BJ (cell line): ENCODE measurements at places on chromosomes 5 and 9.

DNA sequence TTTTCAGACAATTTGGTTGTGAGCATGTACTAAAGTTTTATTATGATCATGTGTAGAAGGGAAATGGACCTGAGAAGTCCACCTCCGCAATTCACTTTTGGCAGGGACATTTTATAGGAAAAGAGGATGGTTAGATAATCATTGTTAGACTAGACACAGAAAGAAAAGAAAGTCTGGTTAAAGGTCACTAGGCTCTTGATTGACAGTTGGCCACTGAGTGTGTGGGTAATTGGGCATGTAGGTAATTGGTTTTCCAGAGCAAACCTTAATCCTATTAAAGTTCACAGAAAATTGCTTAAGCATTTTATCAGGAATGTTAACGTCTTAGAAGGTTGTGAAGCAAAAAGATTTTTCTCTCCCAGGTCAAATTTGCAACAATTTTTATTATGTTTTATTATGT lies 158.5 kb upstream of the CLINT1 start:
- no peak for DNase-seq

DNA sequence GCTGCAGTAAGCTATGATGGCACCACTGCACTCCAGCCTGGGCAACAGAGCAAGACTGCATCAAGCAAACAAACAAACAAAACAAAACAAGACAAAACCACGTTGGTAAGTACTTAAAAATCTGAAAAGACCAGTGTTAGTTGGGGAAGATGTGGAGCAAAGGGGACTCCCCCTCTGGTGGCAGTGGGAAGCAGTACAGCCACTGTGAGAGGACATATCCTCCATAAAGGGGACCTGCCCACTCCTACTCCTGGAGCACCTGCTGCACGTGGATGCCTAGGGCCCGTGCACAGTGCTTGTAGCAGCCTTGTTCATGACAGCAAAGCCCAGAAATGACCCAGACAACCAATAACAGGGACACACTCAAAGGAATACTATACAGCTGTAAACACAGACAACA lies 17.0 kb upstream of the IPPK start:
- DNase-seq: no peak

GRCh38 chr5:58107704-58108103 lies 352.2 kb downstream of the PLK2 start:
- no peak for DNase-seq

DNA sequence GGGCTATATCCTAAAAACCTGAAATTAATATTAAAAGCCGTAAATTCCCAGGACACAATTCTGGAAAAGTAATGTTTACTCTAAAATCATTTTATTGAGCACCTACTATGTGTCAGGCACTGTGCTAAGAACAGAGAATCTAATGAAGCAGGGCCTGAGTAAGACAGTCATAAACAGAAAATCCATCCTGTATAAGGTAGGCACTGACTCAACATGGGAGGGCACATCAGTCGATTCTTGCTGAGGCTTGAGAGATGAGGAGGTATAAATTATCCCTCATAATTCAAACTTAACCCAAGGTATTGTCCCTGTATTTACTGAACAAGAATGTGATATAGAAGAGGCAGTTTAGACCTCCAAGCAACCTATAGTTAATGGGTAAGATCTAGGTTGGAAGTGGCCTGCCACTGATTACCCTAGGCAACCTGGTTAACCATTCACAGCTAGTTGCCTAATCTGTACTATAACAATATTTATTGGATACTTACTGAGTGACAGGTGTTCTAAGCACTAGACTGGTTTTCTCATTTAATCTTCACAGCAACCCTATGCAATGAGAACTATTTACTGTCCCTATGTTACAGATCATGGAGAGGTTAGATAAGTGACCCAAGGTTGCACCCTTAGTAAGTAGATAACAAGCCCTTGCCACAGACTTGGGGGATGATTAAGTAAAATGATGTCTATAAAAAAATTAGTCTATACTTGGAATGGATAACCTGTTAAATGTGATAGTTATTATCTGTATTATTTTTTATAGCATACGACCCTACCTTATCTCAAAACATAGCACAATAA lies 317.7 kb downstream of the PDE4D start:
- DNase-seq: no peak

DNA sequence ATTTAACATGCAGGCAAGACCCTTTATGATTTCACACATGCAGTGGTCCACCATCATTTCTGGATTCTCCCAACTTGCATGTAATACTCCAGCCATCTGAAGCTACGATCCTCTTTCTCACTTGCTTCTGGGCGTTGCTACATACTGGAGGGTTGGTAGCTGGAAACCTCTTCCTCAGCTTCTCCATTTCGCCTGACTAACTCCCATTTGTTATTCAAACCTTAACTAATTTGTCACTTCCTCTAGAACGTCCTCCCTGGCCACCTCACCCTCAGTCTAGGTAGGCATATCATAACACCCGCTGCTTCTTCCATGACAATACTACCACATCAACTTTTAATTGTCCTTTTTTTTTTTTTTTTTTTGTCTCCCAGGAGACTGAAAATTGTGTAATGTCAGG lies 72.6 kb upstream of the EQTN start:
- no peak for DNase-seq

- DNase-seq: no peak
Observed at GRCh38 chr9:136899196-136899595, 12.9 kb downstream of the TRAF2 start.

GRCh38 chr5:74647096-74647495 lies 6.6 kb upstream of the ENC1 start:
- DNase-seq: no peak

DNA sequence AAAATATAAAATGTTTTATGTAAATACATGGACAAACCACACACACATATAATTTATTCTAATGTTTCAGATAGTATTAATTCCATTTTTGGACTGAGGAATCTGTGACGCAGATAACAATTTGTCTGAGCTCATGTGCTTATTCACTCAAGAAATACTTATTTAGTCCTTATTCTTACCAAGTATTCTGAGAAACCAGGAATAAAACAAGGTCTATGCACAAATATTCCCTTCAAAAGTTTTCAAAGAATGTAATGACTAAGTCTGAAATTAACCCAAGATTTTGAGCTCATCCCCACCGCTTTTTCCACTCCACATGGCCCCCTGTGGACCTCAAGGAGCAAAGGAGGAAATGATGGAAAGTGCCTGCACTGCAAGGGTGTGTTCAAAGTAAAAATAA lies 1022.3 kb downstream of the EFNA5 start:
- DNase-seq: no peak

DNA sequence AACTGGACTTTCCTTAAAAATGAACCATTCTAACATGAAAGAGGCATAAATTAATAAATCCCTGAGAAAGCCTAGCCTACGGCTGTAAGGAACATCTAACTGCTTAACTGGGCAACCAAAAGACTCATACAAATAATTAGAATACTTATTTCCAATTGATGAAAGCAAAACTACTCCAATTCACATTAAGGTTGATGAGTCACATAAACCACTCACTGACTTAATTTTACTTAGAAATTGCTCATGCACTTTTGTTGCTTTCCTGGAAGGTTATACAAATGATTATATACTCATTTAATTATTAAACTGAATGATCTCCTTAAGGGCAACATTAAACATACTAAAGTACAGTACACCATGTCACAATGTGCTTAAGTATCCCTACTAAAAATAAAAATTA lies 101.9 kb downstream of the NFIB start:
- no peak for DNase-seq

- DNase-seq: no peak
Observed at GRCh38 chr9:24464319-24464951, 81.3 kb downstream of the IZUMO3 start.

- no peak for DNase-seq
Observed at GRCh38 chr9:14170973-14171596, 142.9 kb downstream of the NFIB start.

- DNase-seq: no peak
Observed at GRCh38 chr5:43412156-43412555, at the start of gene CCL28. Gene CCL28 (minus strand): TSS chr5:43412391. CDS start chr5:43412316, 75 bp downstream.

- no peak for DNase-seq
Observed at GRCh38 chr5:50923768-50924494, 257.5 kb downstream of the PARP8 start.

DNA sequence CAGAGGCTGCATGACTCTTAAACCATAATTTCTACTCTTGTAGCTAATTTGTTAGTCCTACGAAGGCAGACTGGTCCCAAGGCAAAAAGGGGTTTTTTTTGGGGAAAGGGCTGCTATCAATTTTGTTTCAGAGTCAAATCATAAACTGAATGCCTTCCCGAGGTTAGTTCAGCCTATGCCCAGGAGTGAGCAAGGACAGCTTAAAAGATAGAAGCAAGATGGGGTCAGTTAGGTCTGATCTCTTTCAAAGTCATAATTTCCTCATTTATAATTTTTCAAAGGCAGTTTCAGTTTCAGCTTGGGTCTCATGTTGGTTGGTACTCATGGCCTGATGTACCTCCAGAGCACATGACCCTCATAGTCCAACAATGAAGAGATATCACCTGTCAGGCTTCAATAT lies 7.9 kb upstream of the RXFP3 start:
- DNase-seq: no peak

DNA sequence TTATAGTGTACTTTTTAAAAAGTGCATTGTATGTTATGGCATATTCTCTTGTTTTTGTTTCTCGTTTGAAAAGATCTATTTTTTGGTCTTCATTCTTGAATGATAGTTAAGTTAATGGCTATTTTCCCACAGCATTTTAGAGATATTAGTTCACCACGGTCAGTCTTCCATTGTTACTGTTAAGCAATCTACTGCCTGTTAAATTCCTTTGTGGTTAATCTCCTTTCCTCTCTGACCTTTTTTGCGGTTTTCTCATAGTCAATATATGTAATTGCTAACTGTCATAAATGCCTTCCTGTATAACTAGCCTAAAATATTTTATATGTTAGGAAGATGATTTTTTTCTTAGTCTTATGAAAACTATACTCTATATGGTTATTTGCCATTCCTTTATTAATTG lies 250.8 kb upstream of the FBXL7 start:
- peak; percentile 65 for DNase-seq

- no peak for DNase-seq
Observed at GRCh38 chr5:139383993-139384590, 995 bp upstream of the SLC23A1 start.

GRCh38 chr9:33022755-33023154 lies 2.3 kb upstream of the DNAJA1 start:
- DNase-seq: no peak

DNA sequence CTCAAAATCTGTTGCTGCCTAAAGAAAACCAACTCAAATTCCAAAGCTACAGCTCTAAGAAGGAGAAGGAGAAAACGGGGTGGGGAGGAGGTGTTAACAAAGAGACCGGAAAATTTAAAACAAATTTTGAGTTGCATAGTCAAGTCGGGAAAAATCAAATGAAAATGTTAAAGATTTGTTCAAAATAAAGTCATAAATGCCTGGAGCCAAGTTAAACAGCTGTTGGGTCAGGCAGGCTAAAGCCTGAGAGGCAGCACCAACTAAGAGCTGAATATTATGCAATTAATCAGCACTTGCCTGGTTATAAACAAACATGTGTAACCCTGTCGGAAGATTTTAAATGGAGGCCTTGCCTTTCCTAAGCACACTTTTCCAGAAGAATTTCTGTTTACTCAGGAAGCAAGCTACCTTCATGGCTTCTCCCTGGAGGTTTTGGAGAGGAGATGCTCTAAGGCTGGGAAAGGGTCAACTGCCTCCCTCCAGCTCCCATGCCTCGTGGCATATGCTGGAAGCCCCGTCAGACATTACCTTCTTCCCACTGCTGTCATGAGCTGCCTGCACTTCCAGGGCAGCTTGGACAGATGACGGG lies 270.5 kb downstream of the DMRT2 start:
- no peak for DNase-seq

DNA sequence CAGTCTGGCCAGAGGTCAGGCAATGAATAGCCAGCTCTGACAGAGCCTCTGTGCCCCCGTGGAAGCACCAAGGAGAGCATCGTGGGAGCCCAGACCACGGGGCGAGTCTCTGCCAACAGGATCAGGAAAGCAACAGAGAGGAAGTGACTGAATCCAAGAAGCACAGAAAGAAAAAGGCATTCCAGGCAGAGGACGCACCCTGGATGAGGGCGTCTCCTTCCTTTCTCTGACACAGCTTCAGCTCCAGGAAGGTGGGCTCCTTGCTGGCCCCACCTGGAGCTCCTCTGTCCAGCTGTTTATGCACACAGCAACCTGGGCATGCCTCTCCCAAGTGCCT lies 16.6 kb downstream of the HK3 start:
- DNase-seq: no peak
